A549 (cell line): ENCODE measurements at places on chromosomes 12 and 14. TPM values are rescaled to one million over a fixed set of nuclear protein-coding genes. Genes with fewer than 3 reads are reported as not detected.

DNA sequence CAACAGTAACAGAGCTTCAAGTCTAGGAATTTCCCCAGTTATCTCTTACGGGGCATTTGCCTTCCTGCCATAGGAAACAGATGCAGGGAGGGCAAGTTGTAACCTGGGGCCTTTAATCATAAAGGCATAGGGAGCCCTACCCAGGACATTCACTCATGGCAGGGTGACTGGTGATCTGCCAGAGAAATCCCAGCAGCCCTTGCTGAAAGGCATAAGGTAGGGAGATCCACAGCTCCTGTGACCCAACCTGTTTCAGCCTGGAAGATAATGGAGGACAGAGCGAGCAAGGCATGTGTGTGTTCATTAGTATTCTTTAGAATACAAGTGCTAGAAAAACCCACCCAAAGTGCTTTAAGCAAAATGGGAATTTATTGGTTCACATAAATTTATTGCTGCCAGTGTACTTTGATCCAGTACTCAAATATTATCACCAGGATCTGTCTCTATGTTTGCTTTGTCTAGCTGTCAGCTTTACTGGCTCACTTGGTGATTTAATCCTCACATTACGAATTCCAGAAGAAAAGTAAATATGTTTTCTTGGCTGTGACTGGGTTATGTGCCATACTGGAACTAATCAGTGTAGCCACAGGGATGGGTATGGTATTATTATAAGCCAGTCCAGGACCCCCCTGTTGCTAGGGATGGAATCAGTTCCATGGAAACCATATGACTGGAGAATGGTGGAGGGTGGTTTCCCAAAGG lies 21.1 kb upstream of the AKAP6 start:
- DNase-seq = peak; percentile 38

DNA sequence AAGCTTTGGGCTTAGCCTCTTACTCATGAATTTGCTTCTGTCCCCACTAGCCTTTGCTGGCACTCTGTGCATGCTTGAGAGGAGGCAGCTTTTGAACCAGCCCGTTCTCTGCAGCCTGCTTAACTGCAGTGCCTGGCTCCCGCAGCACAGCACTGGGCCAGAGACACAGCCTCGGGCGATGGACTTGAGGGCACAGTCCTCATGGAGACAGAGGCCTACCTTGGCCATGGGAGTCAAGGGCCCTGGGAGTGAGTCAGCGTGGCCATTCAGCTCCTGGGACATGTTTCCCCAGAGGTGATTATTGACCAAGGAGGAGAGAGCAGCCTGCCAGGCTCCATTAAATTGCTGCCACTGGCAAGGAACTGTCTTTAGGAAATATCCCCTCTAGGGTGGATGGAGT lies 93.5 kb downstream of the SMOC1 start:
- DNase-seq = no peak

DNA sequence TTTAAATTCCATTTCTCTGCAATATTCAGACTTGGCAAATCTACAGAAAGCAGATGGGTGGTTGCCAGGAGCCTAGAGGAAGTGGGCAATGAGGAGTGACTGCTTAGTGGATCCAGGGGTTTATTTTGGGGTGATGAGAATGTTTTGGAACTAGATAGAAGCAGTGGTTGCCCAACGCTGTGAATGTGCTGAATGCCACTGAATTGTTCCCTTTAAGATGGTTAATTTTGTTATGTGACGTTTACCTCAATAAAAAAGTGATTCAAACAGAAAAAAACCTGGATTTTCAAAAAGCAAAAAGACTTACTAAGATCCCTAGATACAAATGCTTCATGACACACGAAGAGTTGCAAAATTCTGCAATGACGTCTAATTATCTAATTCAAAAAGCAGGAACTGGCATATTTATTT lies 34.2 kb downstream of the DAO start:
- DNase-seq = no peak

- no peak for DNase-seq
These were observed 84.3 kb upstream of the ANO2 start for GRCh38 chr12:6029401-6029800.

DNA sequence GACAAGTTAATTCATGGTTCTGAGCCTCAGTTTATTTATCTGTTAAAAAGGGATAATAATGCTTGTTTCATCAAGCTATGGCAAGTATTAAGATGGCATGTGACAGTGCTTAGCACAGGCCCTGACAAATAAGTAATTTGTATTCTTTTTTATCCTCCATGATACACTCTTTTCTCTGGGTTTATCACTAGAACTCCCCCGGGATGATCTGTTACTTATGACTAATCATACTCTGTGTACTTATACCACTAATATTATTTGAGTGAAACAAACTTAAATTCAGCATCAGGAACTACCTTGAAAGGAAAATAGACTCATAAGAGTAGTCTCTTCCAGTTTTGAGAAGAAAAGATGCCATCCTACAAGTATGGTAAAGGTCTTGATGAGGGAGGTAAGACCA lies 283.8 kb downstream of the PAWR start:
- no peak for DNase-seq

DNA sequence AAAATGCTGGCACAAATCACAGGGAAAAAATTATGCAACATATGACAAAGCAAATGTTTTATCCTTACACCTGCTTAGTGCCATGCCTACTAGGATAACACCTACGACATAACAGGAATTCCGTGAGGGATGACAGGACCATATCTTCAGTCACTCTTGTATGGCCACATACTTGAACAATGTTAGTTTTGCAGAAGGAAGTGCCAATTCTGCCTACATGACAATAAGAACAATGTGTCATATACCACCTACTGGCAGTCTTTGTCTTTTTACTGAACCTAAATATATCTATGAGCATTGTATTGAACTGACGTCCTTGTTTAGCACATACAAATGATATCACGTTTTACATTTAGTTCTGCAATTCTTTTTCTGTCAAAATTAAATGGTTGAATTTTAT lies 234.0 kb downstream of the ADAMTS20 start:
- DNase-seq = no peak

GRCh38 chr12:15899282-15899870 lies 11.8 kb upstream of the DERA start:
- DNase-seq = no peak

DNA sequence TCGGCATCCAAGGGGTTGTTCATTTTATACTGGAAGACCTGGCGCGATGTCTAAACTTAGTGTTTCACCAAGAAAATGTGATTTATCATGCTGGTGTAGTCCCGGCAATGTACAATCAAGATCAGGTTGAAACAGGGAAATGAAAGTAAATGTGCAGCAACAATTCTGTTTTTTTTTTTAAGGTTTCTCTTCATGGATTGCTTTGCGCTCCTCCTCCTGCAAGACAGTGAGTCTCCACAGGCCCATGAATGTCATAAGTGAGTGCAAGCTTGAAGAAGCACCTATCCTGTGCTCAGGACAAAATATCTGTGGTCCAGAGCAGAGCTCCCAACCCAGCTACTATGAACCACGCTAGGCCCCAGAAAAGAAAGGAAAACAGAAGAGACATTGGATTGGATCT lies 143.4 kb downstream of the KCNK10 start:
- no peak for DNase-seq

DNA sequence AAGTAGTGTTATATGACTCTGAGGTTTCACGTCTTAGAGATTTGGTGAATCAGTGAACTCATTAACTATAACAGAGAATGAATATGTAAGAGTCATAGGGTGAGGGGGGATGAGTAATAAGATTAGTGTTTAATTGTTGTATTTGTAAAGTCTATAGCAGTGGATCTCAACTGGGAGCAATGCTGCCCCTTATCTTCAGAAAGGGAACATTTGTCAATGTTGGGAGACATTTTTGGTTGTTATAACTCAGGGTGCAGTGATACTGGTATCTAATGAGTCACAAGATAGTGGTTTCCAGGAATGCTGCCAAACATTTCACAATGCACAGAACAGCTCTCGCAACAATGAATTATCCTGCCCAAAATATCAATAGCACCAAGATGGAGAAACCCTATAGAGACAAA lies 1193.7 kb downstream of the GALC start:
- DNase-seq = no peak

- no peak for DNase-seq
These were observed 113.0 kb upstream of the NTF3 start for GRCh38 chr12:5318874-5319273.

- DNase-seq = no peak
These were observed 324.1 kb upstream of the SFSWAP start for GRCh38 chr12:131386781-131387180.

DNA sequence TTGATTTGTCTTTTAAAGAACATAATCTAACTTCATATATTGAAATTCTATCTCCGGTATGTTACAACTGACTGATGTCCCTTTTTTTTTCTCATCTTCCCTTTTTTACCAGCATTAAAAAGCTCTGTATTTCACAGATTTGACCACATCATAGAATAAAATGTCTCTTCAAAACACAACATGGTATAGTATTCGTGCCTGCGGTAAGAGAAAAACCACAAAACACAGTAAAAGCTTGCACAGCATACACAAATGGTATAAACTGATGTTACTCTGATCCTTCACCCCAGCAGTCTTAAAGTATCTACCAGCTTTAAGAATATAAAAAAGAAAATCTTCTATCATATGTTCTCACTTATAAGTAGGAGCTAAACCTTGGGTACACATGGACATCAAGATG lies 83.4 kb downstream of the HECTD1 start:
- no peak for DNase-seq

DNA sequence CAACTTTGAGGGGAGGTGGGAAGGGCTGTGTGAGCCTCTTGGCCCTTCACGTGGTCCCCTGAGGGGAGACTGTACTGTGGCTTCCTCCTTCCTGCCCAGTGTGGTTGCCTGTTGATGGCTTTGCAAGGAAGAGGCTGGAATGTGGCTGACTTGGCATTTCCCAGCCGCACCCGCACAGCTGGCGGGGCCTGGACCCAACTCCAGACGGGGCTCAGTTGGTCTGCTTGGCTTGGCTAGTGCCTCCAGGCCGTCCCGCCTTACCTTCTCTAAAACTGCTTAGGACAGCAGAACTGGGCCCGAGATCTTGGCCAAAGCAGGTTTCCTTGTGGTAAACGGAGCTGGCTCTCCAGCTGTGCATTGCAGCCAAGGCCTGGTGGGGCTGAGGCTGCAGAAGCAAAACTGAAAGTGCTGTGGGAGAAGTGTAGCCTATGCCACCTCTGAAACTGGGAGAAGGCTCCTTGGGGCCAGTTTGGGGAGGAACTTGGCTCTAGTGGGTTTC lies 139.5 kb downstream of the SMOC1 start:
- DNase-seq = no peak

GRCh38 chr12:94710933-94711332 lies 60.6 kb upstream of the TMCC3 start:
- DNase-seq = peak; percentile 61

DNA sequence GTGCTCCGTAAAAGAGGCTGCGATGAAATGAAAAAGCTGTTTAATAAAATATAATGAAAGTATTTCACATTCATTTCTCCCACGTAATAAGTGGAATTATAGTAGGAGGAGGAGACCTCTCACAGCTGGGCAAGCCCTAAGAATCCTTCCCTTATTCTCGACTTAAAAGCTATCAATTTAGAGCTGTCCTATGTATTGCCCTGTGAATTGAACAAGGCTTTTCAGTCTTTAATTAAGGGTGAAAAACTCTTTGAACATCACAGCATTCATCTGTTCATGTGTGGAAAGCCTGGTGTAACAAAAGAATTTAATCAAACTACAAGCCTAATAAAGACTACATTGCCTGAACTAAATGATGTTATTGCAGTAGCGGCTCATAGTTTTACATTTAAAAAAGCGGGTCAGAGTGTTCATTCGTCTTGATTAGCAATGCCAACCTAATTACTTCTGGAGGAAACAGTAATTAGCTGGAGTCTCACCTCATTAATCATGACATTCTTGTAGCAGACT lies 142.0 kb downstream of the ETNK1 start:
- no peak for DNase-seq

DNA sequence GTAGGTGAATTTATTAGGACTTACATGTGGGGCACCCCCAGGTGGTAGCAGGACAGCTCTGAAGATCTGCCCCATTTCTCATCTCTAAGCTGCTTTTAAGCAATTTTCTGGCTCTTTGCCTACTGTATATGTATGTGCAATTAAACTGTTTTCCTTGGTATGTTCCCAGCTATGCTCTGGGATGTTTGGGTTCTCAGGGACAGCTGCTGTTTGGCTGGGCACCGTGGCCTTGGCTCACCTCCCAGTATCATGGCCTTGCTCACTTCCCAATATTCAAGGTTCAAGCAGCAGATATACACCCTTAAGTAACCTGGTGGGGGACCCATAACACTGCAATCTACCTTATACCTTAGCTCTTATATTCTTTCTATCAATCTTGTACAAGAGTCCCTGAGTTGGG lies 53.7 kb upstream of the KITLG start:
- no peak for DNase-seq

DNA sequence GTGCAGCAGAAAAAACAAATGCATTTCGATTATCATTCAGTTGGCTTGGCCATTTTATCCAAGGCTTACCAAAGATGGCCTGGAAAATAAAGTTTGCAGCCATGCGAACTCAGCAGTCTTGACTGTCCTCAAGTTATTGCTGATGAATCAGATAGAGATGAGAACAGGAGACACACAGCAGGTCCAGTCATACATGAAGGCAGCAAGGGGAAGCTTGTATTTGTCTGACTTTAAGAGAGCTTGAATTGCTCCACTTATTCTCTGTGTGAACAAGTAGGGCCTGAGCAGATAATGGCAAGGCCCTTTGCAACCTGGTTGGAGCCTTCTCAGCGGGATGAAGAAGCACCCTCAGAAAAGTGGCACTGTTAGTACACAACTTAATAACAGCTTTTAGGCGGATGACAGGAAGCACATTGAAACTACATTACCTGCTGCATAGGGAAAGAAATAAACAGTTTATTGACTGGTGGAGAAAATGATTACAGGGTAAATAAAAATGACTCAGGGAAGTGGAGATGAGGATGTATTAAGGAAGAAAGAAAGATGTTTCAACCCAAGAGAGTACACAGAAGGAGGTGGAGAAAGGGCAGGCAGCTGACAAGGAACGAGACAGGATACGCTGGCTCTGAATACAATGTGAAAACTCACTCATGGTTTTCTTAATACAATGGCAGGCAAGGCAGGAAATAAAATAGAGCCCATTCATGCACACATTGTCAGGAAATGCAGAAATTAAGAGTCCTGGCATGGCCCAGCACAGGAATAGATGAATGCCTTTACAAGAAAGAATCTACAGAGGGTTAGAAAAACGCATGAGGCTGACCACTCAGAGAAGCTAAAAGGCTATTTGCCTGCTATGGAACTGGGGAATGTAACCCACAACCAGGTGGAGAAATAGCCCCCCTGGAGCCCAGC lies 128.4 kb downstream of the GALC start:
- DNase-seq = no peak

DNA sequence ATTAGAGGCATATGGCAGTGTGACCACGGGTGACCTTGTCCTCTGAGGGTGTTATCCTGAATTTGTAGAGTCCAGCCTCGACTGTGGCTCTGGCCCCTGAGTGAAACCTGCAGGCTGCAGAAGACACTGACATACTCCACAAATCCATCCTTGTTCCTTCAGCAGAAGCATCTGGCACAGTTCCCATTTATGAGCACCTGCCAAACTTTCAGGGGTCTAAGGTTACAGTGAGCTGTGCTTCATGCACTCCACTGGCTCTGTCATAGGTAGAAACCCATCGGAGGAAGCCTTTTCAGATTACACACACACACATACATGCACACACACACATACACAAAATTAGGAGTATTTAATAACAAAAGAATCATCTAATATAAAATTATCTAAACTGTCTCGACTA lies 13.6 kb upstream of the NUAK1 start:
- no peak for DNase-seq

GRCh38 chr12:85179680-85180270 lies 100.2 kb upstream of the ALX1 start:
- DNase-seq = no peak

Gene SLC39A2
- 0.07 to 0.17 TPM in 2 of 3 replicates, not detected in the other for polyA plus RNA-seq

Gene PLEKHG7
- polyA plus RNA-seq = 0.03 TPM in 2 of 3 replicates, not detected in the other

Gene TXNRD1
- 820 to 990 TPM (median 899 TPM) in 3 replicates for polyA plus RNA-seq

Gene TARBP2
- 43.7 to 50.4 TPM (median 49.9 TPM) in 3 replicates for polyA plus RNA-seq

Gene NDRG2
- polyA plus RNA-seq = 3.6 to 4.7 TPM (median 4.1 TPM) in 3 replicates

Gene OTOGL
- polyA plus RNA-seq = not detected in 3 replicates

Gene MYF6
- polyA plus RNA-seq = not detected in 3 replicates

Gene GPR135
- 1.5 to 2.0 TPM (median 1.7 TPM) in 3 replicates for polyA plus RNA-seq
